Left hindlimb (tissue), 1 donor: ENCODE measurements at places on chromosomes 5 and 9.

- no peak for DNase-seq
These were observed 34.0 kb upstream of the FCHO2 start for GRCh38 chr5:72921886-72922285.

DNA sequence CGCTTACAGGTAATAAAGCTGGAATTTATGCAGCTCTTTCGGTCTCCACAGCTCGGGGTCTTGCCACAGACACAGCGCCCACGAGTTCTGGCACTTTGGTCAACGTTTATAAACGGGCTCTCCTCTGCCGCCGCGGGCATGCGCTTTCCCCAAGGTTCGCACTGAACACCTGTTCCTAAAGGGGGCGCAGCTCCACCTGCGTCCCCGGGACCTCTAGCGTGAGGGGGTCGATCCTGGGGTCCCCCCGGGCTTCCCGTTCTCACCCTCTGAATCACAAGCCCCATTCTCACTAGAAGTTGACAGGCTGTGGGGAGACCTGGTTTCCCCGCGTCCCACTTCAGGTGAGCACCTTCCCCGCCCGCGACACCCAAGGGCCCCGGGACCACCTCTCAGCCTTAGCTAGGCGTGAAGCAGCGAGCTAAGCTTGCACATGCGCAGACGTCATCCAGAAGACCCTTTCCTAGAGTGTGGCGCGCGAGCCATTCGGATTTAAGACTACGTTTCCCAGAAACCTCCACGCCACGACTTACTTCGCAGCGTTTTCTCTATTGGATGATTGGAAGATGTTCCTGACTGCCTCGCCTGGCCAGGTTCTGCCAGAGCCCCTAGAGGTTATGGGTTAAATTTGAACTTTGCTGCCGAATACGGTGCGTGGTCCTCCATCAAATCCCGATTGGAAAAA lies 21.3 kb upstream of the ZNF782 start:
- DNase-seq = peak; percentile 76

- DNase-seq = no peak
These were observed 18.0 kb downstream of the KLF4 start for GRCh38 chr9:107471552-107471951.

DNA sequence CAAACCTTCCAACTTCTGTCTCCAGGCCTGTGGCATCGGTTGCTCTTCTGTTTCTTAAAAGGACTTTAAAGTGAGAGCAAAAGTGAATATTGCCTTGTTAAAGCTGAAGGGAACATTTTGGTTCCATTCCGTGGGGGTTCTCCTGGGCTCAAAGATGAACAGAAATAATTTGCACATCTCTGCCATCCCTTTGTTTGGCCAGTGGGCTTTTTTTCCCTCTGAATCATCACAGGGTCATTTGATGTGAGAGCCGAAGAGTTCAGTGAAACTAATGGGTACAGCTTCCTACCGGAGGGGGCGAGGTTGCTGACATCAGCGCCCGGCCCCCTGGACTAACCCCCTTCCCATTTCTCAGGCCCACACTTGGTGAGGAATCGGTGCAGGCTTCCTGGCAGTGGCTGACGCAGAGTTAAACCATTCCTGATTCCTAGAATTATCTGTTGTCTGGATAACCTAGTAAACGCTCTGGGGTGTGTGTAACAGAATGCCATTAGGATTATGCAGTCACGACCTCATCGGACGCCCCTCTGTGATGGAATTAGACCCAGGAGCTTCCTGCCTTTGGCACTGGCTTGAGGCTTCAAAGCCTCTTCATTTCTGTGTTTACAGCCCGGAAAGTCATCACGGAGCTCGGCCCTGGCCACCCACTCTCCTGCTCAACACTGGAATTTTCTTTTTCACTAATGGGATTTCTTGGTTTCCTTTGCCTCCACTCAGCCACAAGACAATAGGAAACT lies 61.6 kb upstream of the RPL26L1 start:
- DNase-seq = peak; percentile 66
